ENCODE measurements at places on chromosomes 5 and 9.

GRCh38 chr9:28981129-28981528 lies 1407.8 kb upstream of the C9orf72 start:
- DNase-seq, result no peak

DNA sequence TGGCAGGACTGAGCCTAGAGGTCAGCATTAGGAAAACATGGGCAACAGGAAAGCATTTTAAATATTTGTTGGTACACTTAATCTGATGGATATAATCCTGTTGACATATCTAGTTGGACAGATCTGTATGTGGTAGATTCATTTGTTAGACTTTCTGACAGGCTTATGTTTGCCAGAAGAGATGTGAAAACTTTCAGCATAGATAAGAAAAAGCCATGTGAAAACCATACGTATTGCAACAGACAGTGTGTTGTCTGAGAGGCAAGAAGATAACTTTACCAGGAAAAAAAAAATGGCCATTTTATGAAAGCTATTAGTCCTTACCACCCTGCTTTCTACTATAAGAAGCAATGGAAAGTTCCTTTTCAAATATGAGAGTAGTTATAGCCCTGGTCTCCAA lies 1902.2 kb upstream of the C9orf72 start:
- no peak for DNase-seq

- DNase-seq, result no peak
Measured at GRCh38 chr9:109408759-109409462, 88.1 kb upstream of the EPB41L4B start.

DNA sequence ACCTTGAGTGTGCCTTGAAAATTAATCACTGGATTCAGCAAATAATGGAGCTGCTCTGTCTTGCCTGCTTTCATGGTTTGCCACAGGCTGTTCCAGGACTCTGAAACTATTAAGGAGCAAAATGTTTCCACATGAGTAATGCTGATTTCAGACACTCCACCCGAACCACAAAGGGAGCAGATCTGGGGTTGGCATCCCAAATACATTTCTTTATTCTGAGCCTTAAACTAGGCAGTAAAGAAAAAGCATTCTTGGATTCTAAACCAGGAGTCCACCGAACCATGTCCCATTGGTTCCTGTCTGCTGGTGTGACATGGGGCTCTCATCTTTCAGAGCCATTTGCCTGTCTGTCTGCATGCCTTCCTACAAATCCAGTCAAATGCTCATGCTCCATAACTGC lies 10.1 kb upstream of the C1QTNF3 start:
- DNase-seq, result peak; percentile 32

DNA sequence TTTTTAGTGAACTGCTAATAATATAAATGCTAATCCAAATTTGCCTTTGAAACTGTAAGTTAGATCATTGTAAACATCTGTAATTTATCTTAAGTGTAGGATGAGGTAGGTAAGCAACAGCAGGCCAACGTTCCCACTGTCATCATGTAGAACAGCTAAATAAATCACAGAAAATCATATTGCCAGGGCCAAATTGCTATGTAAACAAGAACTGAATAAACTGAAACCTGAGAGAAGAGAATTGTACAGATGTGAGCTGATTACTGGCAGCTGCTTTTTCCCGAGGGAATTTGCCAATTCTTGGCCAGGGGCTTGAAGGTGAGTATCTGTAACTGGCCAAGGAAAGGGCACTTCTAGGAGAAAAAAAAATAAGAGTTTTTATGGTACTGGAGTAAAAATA lies 97.6 kb downstream of the CDH10 start:
- no peak for DNase-seq

GRCh38 chr5:31427013-31427723 lies 104.7 kb downstream of the DROSHA start:
- DNase-seq, result no peak

DNA sequence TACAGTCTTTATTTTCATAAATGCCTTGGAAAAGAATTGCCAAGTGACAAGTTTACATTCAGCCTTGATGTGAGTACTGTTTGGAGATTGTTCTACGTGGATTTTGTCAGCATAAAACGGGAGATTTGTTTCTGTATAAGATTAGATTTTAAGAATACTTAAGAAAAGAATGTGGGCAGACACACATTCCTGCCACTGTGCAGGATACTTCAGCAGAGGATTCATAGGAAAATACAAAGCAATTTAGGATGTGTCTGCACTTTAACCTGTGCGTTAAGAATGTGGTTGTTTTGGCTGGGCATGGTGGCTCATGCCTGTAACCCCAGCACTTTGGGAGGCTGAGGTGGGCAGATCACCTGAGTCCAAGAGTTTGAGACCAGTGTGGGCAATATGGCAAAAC lies 37.2 kb downstream of the GPR107 start:
- DNase-seq, result no peak

DNA sequence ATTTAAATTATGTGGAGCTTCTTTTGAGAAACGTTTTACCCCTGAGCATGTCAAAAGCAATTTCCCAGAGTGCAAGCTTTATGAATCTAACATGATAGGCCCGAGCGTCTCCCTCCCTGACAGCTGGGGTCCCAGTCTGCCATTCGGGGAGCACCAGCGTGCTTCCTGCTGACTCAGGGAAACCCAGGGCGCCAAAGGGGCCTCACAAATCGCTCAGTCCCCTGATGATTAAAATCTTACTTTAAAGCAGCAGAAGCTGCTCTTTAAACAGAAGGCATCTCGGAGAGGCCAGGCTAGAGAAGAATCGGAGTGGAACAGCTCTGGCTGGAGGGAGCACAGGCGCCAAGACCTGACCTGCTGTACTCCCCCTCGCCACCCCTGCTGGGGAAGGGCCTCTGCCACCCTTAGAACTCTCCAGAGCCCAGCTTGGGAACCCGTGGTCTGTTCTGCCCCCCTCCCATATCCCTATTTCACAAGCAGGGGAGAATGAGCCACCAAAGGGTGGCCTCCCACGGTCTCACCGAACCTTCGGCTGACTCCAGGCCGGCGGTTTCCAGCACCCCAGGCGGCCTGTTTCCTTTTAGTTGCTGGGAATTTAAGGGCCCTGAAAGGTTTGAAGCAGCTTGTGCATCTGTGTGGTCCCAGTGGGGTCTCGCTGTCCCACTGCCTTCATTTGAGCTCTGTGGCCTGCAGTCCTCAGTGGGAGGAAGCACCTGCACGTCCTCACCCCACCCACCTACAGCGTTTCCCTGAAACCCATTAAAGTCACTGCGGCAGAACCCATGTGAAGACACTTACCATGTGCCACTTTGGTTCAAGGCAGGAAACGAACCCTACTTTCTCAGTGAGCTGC lies 147.6 kb downstream of the COL23A1 start:
- DNase-seq, result no peak

DNA sequence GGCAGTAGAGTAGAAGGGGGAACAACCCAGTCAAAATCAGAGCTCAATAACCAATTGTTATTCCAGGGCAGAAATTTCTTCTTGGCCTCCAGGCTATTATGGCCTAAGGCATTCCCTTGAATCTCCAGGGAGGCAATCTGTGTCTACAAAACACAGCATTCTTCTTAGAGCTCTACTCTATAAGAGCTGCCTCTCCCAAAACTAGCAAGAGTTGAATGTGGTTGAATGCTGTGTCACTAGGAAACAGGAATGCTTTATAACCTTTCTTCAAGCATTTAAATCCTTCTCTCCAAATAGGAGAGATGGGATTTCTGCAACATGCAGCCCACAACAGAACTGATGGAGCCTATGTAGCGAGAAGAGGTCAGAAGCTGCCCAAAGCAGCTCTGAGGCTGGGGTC lies 97.1 kb upstream of the APC start:
- DNase-seq, result no peak

GRCh38 chr9:115978091-115978490 lies 175.5 kb upstream of the PAPPA start:
- no peak for DNase-seq

GRCh38 chr9:88399966-88400365 lies 11.7 kb downstream of the SPIN1 start:
- peak; percentile 85 for DNase-seq

DNA sequence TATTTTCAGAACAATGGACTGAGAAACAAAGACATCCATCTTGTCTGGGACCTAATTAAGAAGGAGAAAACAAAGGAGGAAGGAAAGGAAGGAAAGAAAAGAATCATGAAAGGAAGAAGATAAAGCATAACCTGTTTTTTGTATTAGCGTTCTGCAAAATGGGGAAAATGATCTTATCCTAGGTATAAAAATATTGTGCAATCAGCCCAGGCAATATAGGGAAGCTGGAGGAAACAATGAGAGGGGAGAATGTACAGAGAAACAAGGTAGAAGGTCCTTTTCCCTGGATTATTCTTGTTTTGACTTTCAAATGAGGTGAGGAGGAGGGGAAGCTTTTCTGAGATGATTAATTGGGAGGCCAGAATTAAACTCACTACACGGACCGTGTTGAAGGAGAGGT lies 177.9 kb downstream of the COX7C start:
- DNase-seq, result no peak

DNA sequence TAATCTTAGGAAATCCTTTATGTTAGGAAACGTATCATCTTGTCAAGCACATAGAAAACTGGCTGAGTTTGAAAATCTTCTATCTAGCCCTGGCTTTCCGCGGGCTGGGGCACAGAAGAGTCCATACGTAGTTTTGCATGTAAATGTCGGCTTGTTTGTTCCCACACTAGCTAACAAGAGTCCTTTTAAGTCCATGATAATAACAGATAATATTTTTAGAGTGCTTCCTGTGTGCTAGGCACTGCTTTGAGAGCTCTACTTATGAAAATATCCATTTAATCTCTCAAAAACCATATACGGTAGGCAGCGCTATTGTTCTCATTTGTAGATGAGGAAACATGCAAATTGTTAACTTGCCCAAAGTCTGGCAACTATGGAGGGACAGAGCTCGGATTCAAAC lies 40.5 kb downstream of the FYB1 start:
- DNase-seq, result no peak

DNA sequence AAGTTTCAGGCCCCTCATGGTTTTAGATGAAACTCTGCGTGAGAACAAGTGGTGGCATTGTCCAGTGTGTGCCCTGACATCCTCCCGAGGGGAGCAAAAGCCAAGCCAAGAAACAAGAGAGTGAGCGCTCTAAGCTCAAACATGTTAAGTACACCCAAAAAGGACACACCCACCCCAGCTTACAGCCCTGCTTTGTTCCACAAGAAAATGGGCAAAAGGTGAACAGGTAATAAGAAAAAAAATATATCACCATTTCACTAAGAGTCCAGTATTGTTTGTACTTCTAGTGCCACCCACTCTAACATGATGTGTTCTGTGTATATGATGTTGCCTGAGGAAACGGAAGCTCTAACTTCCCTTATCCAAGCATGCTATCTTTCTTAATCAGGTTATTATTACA lies 278.2 kb downstream of the SLIT3 start:
- no peak for DNase-seq

Data from H54 (cell line).